Activated CD4-positive, CD25-positive, alpha-beta regulatory T cell (primary cell): ENCODE measurements at places on chromosomes 7 and 10.

DNA sequence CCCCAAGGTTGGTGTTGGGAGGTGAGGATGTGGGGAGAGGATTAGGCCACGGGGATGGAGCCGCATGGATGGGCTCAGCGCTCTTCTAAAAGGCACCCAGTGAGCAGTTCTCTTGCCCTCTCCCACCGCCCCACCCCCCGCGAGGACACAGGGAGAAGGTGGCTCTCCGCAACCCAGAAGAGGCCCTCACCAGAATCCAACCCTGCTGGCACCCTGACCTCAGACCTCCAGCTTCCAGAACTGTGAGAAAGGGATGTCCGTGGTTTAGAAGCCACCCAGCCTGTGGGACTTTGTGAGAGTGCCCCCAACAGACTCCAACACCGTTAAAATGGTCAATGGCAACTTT is 242.8 kb upstream of the PPP2R2D start:
- no peak for DNase-seq

DNA sequence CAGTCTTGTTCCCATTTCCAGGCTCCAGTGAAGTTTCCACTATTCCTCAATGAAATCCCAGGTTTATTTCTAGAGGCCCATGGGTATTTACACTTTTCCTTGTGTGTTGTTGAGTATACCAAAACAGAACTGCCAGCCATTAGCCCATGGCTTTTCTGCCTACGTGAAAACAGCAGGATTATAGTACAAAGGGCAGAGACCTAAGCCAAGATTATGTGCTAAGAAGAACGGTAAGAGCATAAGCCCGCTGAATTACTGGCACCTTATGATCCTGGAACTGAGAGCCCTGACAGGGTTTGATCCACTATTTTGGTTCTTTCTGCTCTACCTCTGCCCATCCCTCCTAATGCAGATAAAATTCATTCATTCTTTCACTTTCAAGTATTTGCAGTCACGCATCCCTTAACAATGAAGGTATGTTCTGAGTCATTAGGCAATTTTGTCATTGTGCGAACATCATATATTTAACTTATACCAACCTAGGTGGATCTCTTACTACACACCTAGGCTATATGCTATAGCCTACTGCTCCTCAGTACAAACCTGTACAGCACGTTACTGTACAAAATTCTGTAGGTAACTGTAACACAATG is 16.0 kb downstream of the SEMA3C start:
- DNase-seq: no peak

DNA sequence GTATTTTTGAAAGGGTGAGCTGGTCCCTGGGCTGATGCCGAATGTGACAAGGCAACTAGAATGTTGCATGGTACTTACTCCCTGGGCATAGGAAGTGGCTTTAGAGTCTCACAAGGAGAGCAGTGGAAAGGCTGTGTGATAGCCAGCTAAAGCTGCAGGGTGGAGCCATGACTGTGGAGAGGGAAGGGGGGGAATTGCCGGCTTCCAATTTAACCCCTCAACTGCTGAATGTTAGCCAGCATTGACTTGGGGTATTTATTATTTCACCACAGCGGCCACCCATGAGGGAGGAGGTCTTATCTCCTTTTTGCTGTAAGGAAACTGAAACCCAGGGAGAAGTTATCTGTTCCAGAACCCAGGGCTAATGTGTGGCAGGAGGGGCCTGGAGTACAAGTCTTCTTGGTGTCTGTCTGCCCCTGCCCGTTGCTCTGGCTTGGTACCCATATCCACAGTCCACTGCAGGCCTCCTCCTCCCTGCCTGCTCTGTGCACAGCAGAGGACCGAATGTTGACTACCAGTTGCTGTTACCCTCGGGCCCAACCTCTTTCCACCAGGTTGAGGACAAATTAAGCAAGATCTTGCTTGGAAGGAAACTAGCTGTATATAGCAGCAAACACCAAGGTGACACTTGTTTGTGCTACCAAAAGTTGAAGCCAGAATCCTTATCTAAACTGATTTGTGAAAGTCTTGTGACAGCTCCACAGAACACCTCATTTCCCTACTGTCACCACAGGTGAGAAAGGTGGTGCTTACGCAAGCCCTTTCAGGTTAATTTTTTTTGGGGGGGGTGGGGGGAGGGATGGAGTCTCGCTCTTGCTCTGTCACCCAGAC is 37.6 kb downstream of the WBP1L start:
- DNase-seq: no peak

DNA sequence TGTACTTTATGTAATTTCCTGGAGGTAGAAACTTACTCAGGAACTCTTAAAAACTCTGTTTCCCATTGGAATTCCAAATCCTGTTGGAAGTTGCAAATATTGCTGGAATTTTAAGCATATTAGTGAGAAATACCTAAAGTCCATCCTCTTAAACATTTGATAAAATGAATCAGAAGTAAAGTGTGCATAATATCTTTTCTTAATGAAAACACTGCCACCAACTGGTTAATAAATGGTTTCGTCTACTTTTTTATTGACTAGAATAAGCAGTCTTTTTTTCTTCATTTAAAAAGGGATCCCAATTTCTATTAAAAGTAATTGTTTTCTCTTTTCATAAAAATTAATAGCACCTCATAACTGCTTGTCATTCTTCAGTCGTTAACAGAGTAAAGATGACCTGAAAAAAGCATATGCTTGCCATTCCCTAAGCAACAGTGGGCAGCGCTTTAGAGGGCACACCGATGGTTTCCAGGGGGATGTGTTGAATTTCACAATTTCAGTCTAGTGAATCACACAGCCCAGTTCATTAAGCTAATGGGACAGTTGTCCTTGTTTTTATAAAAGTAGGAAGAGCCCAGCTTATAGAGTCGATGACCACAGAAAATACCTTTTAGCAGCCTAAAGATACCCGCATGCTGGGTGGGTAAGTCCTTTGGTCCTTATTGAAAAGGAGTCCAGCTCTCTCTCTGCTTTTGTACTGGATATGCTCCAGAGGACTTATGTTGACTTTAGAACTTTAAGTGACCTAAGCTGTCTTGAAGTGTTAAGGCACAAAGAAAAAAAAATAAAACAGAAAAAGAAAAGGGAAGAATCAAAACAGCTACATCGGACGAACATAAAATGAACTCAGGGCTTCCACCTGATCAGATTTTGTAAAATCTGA is 28.5 kb downstream of the NPS start:
- no peak for DNase-seq

DNA sequence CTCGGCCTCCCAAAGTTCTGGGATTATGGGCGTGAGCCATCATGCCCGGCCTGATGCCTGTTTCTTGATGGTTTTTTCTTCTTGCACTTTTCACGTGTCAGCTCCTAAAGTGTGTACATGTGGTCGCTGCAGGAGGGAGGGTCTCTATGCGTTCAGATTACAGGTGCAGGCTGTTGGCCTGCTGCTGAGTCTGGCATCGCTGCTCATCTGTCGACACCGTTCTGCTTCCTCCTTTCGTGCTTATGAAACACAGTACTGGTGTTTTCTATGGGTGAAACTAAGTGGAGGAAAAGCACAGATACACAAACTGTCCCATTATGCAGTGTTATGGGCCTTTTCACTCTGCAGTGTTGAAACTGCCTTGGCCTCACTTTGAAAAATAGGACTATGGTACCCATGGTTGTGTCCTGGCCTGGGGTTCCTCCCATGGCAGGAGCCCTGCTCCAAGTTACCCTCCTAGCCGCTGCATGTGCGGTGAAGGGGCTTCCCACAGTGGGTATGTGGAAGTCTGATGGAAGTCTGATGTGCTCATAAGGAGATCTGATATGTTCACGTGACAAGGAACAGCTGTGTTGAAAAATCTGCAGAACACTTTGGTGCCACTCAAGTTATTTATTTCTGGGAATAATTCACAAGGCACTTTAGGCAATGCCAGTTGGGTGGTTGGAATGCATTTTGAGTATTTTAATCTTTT is 23.5 kb downstream of the OGDH start:
- no peak for DNase-seq
